Activated CD4-positive, alpha-beta T cell treated with anti-CD3 and anti-CD28 coated beads, Interleukin-2, Interleukin-6, amounts not matched to agents 100 ng/mL and 50 ng/mL, durations not matched to agents 16 hours and 8 hours (primary cell): ENCODE measurements at places on chromosomes 6 and 20.

- peak; percentile 65 for DNase-seq
Observed at GRCh38 chr6:11653028-11653583, 115.6 kb downstream of the TMEM170B start.

GRCh38 chr20:44728801-44729443 lies 13.8 kb downstream of the CCN5 start:
- no peak for DNase-seq

DNA sequence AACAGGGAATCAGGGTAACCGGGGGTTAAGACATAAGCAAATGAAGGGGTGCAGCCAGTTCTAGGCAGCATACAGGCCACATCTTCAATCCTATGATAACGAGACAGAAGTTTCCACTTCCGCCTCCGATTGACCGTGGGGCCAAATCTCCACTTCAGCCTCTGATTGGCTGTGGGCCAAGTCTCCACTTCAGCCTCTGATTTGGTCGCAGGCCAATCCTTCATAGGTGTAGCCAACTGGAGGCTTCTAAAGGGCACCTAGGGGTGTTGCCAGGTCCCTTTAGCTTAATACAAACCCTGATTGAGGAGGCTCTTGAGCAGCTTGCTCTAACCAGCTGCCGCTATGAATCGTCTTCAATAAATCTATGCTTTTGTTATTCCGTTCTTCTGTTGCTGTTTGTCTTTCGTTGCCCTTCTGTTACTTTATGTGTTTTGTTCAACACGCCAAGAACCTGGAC lies 2.1 kb upstream of the ERGIC3 start:
- DNase-seq = peak; percentile 51

- no peak for DNase-seq
Observed at GRCh38 chr6:150928882-150929281, 63.4 kb downstream of the MTHFD1L start.

GRCh38 chr6:88890860-88891845 lies 72.3 kb downstream of the RNGTT start:
- DNase-seq = no peak
